Hippocampal formation (tissue), 2 donors: ENCODE measurements at places on chromosomes 16 and 17.
A peak's percentile ranks its signal among the peaks of the same experiment; 100 is the strongest.

DNA sequence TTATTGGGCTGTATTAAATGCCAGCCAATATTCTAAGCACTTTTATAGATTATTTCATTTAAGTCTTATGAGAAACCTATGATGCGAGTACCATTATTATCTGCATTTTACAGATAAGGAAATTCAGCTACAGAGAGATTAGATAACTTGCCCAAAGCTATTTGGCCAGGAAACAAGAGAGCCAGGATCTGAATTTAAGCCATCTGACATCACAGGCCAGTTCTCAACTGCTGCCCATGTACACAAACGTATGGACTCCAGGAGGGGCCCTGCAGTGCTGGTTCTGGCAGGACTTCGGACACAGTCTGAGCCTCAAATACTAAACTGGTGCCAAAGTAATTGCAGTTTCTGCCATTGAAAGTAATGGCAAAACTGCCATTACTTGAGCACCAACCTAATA is 40.2 kb downstream of the CPPED1 start:
- DNase-seq, result no peak

- no peak for DNase-seq
These were observed 121.9 kb upstream of the GSE1 start for GRCh38 chr16:85491058-85491771.

- no peak for DNase-seq
These were observed 2.7 kb downstream of the TXNDC17 start for GRCh38 chr17:6643451-6644125.

- no peak for DNase-seq
These were observed 573 bp downstream of the CHST6 start for GRCh38 chr16:75494661-75495075.

- DNase-seq, result no peak
These were observed 116.9 kb downstream of the NTN1 start for GRCh38 chr17:9138161-9138717.

GRCh38 chr17:64277831-64278562 is 14.9 kb upstream of the TEX2 start:
- DNase-seq, result peak; percentile 18

DNA sequence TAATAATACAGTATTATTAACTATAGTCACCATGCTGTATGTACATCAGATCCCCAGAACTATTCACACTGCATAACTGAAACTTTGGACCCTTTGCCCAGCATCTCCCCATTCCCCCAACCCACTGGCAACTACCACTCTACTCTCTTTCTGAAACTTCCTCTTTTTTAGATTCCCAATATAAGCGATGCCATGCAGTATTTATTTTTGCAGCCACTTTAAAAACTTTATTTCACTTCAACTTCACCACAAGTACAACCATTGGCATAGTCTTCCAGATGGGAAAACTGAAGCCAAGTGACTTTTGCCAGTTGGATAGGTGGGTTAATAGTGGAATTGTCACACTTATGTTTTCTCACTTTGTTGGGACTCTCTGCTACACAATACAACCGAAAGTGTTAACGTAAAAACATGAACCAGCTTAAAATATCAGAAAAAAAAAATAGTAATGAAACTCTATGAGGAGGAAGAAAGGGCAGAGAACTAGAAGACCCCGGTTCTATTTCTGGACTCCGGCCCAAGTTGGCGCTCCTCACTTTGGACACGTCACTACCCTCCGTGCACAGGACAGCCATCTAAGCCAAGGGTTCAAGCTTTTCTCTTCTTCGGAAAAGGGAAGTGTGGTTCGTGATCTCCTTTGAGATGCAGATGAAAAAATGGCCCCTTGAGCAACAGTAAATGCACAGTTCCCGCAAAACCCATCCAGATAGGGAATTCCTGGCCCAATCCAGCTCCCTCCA is 743 bp downstream of the SHCBP1 start:
- no peak for DNase-seq

DNA sequence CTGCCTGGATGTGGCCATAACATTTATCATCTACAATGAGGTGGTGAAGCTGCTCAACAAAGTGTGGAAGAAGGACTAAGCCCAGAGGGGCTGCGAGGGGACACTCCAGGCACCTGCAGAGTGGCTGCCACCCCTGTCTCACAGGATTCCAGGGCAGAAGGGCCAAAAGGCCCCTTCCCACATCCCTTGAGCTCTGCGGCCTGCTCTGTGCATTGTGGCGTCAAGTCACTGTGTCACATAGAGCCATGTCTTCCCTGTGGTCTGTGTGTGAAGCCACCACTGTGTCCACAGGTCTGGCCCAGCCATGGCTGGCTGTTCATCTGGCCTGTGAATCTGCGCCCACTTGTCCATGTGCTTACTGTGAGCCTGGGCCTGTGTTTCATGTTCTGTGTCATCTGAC is 1714.6 kb downstream of the TP53TG3F start:
- no peak for DNase-seq

GRCh38 chr17:12983991-12984884 is 33.6 kb downstream of the ELAC2 start:
- peak; percentile 16 for DNase-seq

DNA sequence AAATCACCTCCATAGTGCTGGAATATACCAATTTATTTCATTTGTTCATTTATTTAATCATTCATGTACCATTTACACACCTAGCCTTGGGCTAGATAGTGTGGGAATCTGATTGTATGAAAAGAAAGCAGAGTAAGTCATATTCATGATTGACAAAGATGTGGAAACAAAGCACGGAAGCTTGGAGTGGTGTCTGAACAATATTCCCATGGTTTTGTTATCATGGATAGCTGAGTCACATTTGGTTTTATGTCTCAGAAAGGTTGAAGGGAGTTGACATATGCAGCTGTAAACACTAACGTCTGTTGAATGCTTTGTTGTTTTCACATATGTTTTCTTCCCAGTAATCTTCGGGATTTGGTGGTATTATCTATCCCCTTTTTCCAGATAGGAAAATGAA is 76.6 kb downstream of the MAP2K4 start:
- no peak for DNase-seq

GRCh38 chr16:47725188-47725695 is 264.1 kb downstream of the PHKB start:
- DNase-seq, result no peak

- DNase-seq, result no peak
These were observed 15.5 kb downstream of the CDH1 start for GRCh38 chr16:68752602-68753001.

DNA sequence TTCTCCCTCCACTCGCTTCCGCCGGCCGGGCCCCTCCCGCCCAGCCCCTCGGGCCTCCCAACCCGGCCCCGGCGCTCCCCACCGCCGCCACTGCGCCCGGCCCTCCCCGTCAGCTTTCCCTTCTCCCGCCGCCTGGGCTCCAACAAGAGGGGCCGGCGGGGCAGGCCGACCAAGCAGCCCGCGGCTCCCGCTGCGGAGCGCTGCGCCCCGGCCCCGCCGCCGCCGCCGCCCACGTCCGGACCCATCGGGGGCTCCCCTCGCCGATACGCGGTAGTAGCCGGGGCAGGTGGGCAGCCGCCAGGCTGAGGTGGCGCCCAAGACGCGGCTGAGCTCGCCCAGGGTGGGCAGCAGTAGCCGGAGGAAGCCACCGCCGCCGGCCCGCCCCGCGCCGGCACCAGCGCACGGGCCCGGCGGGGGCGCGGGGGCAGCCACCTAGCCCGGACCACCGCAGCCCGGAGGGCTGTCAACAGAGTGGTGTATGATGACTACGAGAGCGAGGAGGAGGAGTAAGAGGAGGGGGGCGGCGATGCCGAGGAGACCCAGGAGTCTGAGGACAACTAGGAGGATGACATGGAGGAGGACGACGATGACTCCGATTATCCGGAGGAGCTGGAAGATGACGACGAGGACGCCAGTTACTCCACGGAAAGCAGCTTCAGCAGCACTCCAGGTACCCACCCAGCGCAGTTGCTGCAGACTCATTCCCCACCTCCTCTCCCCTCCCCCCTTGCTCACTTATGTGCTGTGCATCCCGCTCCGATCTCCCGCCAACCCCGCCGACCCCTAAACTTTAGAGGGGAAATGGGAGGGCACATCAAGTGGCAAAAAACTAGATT is 498 bp downstream of the LRRC37B start:
- DNase-seq, result peak; percentile 35
